Panc1 (cell line): ENCODE measurements at places on chromosomes 12 and 14.

- DNase-seq = no peak
These were observed 4.4 kb downstream of the CEBPE start for GRCh38 chr14:23114669-23115038.

DNA sequence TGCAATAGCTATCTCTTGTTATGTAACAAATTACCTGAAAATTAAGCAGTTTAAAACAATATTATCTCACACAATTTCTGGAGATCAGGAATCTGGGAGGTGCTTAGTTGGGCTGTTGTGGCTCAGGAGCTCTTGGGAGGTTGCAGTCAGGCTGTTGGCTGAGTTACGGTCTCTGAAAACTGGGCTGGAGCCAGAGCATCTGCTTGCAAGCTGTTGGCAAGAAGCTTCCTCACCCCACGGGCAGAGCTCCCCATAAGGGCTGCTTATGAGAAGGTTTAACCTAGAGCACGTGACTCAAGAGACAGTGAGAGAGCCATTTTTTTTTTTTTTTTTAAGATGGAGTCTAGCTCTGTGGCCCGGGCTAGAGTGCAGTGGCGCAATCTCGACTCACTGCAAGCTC is 346.8 kb downstream of the ATP23 start:
- DNase-seq = no peak

GRCh38 chr12:117038919-117039318 is 60.3 kb downstream of the TESC start:
- DNase-seq = no peak

GRCh38 chr12:46005823-46006222 is 15.4 kb upstream of the SCAF11 start:
- DNase-seq = no peak

GRCh38 chr14:95316821-95317220 is 2.9 kb downstream of the CLMN start:
- DNase-seq = no peak

DNA sequence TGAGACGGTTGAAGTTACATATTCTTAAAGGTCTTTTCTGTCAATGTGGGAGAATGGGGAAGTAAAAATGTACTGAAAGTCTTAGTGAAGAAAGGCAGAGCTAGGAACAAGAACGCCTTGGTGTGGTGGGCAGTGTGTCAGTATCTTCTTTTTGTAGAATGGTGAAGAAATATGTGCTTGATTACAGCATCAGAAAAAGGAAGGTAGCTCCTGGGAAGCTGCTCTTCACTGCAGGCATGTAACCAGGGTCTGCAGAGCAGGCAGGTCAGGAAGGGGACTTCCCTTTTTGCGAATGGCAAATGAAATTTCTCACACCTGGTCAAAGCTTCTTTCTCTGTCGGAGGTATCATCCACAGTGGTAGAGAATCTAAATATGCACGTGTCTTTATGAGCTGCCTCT is 226.2 kb downstream of the ADAMTS20 start:
- no peak for DNase-seq

DNA sequence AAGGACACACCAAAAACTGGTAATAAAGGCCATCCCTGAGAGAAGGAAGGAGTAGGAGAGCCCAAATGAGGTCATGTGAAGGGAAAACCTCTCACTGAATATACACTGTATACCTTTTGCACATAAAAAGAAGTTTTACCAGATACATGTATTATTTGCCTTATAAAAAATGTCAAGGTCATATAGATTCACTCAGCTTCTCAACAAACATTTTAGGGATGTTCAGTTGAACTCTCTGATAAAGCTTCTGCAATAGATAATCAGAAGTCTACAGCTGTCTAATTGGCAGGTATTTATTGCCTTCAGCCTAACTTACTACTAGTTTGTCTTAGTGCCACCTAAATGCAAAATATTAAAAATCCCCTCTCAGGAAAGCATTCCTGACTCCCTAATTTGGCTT is 8.7 kb downstream of the SLC11A2 start:
- DNase-seq = no peak

GRCh38 chr14:31239741-31240140 is 32.1 kb upstream of the HECTD1 start:
- DNase-seq = no peak
